ENCODE measurements at places on chromosomes 4 and X.

DNA sequence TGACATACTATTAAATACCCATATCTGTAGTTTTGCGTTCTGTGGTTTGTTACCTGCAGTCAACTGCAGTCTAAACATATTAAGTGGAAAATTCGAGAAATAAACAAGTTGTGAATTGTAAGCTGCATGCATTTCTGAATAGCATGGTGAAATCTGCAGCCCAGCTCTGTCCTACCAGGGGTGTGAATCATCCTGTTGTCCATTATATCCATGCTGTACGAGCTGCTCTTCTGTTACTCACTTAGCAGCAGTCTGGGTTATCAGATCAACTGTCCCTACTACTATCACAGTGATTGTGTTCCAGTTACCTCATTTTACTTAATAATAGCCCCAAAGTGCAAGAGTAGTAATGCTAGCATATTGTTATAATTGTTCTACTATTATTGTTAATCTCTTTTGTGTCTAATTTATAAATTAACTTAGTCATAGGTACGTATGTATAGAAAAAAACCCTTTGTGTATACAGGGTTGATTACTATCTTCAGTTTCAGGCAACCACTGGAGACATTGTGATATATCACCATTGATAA is 173.7 kb upstream of the FAT4 start:
- peak; percentile 38 for DNase-seq

GRCh38 chr4:182906786-182907185 is 10.4 kb downstream of the DCTD start:
- DNase-seq = no peak

DNA sequence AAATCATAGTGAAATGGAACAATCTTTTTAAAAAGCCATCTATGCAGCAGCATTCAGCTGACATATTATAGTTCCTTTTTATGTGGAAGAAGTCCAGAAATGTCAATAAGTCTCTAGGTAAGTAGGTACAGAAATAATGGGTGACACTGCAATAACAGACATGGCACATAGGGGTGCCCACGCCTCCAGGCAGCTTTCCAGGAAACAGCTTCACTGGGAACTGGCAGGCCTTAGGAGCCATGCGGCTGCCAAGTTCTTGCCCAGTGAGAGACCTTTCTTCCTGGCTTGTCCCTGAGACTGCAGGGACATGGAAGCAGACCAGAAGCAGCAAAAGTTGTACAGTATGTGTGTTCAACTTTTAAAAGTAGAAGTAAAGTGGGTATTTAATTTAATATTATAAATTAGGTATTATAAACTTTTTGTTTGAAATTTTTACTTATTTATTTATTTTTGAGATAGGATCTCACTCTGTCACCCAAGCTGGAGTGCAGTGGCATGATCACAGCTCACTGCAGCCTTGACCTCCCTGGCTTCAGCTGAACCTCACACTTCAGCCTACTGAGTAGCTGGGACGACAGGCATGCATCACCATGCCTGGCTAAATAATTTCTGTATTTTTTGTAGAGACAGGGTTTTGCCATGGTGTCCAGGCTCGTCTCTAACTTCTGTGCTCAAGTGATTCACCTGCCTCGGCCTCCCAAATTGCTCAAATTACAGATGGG is 12.1 kb upstream of the ETNPPL start:
- no peak for DNase-seq

DNA sequence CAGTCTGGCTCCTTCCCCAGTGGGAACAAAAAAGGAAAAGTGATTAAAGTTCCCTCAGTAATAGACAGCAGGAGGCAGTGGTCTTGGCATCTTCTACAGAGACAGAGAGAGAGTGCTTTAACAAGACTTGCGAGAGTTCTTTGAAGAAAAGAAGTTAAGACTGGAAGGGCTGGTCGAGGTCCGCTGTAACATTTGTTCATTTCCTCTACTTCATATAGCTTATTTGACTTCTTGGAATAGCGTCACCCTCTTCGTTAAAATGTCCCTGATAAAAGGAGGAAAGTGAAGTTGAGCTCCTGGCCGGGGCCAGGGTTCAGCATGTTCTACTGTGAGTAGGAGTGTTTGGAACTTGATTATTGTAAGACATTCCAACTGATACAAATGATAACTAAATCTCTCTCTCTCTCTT is 179.8 kb downstream of the SLIT2 start:
- DNase-seq = no peak

- no peak for DNase-seq
Observed at GRCh38 chr4:22514481-22514880, 1.4 kb downstream of the ADGRA3 start.

- no peak for DNase-seq
Observed at GRCh38 chr4:112358415-112358814, 61.2 kb downstream of the ALPK1 start.

GRCh38 chr4:184814686-184815045 is 11.1 kb downstream of the ACSL1 start:
- no peak for DNase-seq

DNA sequence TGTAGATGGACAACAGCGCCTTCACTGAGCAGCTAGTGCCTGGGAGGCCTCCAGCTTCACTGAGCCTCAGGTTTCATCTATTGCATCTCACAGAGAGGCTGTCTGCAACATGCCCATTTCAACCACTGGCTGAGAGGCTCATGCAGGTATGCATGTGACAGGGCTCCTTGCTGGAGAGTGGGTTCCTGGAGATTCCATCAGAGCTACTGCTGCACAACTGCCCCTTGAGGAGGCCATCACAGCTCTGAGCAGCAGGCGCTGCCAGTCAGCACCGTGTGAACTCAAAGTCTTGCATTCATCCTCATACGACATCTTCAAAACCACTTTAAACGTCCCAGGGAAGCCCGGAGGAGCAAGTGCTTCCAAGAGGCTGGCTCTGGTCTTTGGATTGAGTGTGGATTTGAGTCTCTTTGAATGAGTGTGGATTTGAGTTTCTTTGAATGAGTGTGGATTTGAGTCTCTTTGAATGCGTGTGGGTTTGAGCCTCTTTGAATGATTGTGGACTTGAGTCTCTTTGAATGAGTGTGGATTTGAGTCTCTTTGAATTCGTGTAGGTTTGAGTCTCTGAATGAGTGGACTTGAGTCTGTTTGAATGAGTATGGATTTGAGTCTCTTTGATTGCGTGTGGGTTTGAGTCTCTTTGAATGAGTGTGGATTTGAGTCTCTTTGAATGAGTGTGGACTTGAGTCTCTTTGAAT is 8.7 kb downstream of the P2RY8 start:
- DNase-seq = no peak

- no peak for DNase-seq
Observed at GRCh38 chr4:184810720-184811119, 15.0 kb downstream of the ACSL1 start.

GRCh38 chr4:163382178-163382869 is 38.6 kb downstream of the NPY5R start:
- DNase-seq = no peak

DNA sequence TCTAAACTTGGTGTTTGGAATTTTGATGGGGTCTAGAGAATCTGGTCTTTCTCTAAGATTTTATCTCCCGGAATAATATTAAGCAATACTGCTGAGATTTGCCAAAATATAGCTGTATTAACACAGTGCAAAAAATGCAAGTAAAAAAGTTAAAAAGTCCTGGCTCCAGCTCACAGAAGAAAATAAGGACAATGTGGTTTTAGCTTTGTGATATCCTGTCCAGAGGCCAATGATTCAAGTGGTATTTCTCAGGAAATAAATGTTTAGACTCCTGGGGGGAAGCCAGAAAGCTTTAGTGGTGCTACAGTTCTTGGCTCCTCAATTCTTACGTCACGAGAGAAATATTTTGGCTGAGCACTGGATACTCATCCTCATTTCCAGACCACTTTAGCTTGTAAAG is 40.9 kb upstream of the IL13RA2 start:
- peak; percentile 46 for DNase-seq

GRCh38 chr4:149409146-149409545 is 406.5 kb downstream of the IQCM start:
- peak; percentile 32 for DNase-seq

- DNase-seq = no peak
Observed at GRCh38 chrX:70444326-70444945, at the start of gene DLG3. TSS of gene DLG3 (plus strand) at chrX:70444835. CDS start at chrX:70445202, 367 bp downstream.

GRCh38 chr4:60923075-60923474 is 277.1 kb upstream of the ADGRL3 start:
- DNase-seq = no peak

- no peak for DNase-seq
Observed at GRCh38 chr4:109149836-109150235, 152.6 kb downstream of the COL25A1 start.

GRCh38 chr4:1722551-1723118 is 1.3 kb downstream of the TACC3 start:
- no peak for DNase-seq

GRCh38 chrX:39957816-39958566 is 139.8 kb downstream of the BCOR start:
- DNase-seq = no peak

DNA sequence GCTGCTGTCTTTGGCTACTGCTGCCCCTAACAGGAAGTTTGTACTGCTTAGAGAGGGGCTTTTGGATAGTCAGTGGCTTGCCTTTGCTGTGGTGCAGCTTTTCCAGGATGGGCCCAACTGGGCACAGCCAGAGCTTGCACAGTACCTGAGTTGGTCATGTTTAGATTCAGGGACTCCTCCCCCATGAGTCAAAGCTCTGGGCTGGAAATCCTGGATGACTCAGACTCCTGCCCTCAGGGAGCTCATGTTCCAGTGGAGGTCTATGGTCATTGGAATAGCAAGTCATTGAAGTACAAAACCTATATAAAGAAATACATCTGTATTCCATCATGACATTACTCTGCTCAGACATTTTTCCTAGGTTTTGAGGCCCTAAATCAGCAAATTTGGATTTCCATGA is 66.7 kb upstream of the PJA1 start:
- DNase-seq = no peak

GRCh38 chrX:102154218-102154860 is 1.4 kb downstream of the BEX5 start:
- DNase-seq = no peak

DNA sequence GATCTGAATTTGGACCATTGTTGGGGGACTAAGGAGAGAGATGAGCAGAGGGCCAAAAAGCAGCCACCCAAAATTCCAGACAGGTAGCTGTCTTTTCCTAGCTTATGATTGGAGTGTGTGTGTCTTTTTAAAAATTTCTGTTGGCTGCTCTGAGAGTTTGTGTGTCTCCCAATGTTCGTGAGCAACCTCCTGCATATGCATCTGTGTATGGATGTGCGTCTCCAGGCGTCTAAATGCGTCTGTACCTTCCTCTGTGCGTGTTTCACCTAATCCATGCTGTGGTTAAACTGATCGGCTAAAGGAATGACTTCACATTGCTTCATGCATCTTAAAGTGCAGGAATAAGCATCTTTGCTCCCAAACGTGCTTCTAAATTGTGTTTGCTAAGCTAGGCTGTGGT is 65.5 kb upstream of the LAS1L start:
- DNase-seq = no peak

DNA sequence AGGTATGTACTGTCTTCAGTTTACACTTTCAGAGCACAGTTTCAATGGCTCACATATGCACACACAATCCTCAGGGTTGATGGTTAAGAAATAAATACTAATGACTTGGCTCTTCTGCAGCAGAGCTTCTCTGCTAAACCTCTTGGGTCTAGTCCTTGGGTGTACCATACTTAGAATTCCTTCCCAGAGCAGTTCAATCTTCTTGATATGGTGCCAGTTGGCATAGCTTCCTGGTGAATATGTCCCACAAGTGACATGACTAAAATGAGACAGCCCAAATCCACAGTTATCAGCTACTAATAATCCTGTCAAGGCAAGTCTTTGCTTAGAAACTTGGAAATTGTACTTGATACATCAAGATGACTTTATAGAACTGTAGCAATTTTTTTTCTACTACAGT is 654.4 kb downstream of the IQCM start:
- DNase-seq = no peak

DNA sequence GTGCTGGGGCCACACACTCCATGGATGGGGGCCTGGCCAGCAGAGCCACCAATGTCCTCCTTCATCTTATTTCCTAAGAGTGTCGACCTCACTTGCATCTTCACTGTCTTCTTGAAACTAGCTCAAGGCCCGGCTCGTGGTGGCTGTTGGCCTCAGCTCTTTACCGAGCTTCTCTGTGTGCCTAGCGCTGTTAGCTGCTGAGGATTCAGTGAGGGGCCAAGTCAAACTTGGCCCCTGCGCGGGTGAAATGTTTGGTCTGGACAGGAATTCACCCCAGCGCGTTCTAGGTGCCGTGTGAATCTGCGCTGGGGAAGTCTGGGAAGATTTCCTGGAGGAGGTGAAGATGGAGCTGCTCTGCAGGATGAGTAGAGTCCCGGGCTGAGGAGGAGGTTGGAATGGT is 8.5 kb downstream of the SORCS2 start:
- DNase-seq = no peak

- no peak for DNase-seq
Observed at GRCh38 chr4:25560605-25561004, 95.0 kb upstream of the SLC34A2 start.

- DNase-seq = no peak
Observed at GRCh38 chr4:151942971-151943370, 182.2 kb upstream of the GATB start.

GRCh38 chr4:149465955-149466354 is 349.7 kb downstream of the IQCM start:
- peak; percentile 19 for DNase-seq

- DNase-seq = no peak
Observed at GRCh38 chrX:25005034-25005381, 10.8 kb downstream of the ARX start.

DNA sequence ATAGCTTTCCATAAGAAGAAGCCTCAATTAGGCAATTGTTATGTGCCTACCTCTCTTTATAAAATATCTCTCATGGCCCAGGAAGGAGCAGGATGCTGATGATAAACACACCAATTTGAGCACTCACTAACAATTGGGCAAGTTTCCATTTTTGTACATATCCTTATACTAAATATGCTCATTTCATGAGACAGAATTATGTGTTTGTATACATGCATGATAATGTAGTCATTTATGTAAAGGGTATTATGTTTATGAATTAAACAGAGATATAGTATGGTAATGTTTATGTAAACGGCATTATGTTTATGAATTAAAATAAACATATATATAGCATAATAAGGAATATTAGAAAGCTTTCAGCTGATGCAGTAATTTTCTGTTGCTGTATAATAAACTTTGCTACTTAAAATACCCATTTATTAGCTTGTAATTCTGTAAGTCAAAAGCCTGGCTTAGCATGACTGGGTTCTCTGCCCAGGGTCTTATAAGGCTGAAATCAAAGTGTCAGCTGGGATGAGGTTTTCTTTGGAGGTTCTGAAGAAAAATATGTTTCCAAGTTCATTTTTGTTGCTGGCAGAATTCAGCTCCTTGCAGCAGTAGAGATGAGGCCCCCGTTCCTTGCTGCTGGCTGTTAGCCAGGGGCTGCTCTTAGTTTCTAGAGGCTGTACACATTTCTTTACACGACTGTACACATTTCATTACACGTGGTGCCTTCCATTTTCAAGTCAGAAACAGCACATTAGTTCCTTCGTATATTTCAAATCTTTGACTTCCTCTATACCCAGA is 89.0 kb downstream of the GLRA2 start:
- no peak for DNase-seq

- no peak for DNase-seq
Observed at GRCh38 chr4:71878376-71878775, 94.5 kb upstream of the GC start.

GRCh38 chr4:76644831-76645485 is 209.9 kb downstream of the SHROOM3 start:
- no peak for DNase-seq

- no peak for DNase-seq
Observed at GRCh38 chr4:69763233-69763632, 2.8 kb upstream of the SULT1B1 start.
